ENCODE measurements at places on chromosomes 2 and 18. TPM values are rescaled to one million over a fixed set of nuclear protein-coding genes. Genes with fewer than 3 reads are reported as not detected.
A peak's percentile ranks its signal among the peaks of the same experiment; 100 is the strongest.

Gene MRPS9
- total RNA-seq, result 33.4 TPM

- no peak for DNase-seq
These were observed 28.3 kb downstream of the PKP4 start for GRCh38 chr2:158484892-158485556.

Gene MSH6
- total RNA-seq, result 25.7 TPM

- no peak for DNase-seq
These were observed 26.6 kb upstream of the SPRED2 start for GRCh38 chr2:65458999-65459398.

GRCh38 chr2:126657636-126658318, 1.8 kb downstream of the GYPC start:
- peak; percentile 57 for DNase-seq

- no peak for DNase-seq
These were observed 184.2 kb upstream of the KLHL29 start for GRCh38 chr2:23200787-23201114.

Gene UGT1A5
- total RNA-seq, result 2.4 TPM

DNA sequence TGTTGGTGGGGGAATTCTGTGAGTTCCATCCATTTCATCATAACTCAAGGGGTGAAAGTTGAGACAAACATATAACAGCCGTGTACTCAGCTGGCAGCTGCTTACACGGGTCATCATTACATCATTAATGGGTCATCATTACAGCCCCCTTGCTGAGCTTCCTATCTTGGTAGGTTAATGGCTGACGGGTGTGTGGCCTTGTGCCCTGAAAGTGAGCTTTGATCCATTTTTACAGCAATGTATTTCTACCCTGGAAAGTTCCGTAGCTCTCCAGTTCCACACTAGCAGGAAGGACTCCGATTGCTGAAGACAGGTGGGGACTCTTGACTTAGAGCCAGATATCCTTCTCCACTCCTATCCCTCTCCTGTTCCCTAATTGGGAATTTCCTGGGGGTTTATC, 105.2 kb upstream of the DLX2 start:
- no peak for DNase-seq

GRCh38 chr2:79016342-79016741, 9.2 kb upstream of the REG3G start:
- no peak for DNase-seq

DNA sequence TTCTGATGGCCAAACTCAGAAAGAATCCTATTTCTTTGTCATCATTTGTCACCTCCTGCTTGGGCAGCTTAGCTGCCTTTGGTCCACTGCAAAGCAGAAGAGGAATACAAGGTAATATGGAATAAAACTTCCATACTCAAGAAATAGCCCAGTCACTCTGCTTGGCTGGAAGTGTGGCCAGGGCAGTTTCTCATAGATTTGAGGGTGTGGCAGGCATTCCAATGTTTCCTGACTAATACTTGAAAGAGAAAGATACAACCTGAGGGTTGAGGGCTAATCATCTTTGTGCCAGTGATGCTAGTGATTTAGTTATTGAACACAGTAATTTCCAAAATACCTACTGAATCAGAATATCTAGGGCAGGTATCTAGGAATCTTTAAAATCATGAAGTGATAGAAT, 83.1 kb downstream of the FAM161A start:
- no peak for DNase-seq

GRCh38 chr2:237998530-237998929, 31.7 kb downstream of the UBE2F start:
- no peak for DNase-seq

Measured in colonic mucosa (tissue), 4 donors.